ENCODE measurements at places on chromosomes 5 and 9. TPM values are rescaled to one million over a fixed set of nuclear protein-coding genes. Genes with fewer than 3 reads are reported as not detected.

Gene POU5F2
- total RNA-seq: not detected

Gene PCDHGA4
- 0.10 TPM for total RNA-seq

Gene SOHLH1
- total RNA-seq: 0.09 TPM

Gene CDKN2A
- not detected for total RNA-seq
